Activated CD8-positive, alpha-beta memory T cell treated with anti-CD3 and anti-CD28 coated beads, Interleukin-2, amount 50 U/mL, for 4 hours (primary cell): ENCODE measurements at places on chromosomes 1 and 21.

DNA sequence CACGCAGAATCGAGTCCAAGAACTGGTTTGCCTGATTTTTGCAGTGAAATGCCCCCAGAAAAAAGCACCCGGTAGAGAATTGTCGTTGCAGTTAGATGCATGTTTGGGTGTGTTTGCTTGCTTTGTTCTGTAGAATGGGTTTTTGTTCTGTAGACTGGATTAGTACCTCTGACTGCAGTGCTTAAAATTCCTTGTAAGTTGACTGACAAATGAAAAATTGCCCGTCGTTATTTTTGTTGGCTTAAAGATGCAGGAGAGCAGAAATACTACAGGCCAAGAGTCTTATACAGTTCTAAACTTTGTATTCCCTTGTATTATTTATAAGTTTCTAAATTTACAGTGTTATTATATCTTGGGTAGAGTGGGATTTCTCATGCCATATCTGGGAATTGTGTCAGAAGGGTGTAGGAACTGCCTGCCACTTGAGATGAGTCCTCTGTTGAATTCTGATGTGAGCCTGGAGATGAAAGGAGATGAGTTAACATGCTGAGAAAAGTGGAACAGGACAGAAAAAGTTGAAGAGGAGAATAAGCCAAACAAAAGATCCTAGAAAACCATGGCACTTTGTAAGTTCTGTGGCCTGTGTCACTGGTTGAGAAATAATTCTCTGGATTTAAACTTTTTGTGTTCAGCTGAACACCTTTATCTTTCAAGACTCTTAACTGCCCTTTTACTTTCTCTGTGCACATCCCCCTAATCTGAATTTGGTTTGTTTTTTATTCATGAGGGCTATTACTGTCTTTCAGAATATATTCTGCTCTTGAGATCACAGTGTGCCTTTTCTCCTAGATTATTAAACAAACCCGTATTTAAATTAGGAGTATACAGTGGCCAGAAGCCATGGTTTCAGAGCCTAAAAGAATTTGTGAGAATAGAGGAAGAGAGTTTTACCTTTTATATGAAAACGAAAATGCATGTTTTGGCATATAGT, 1.4 kb downstream of the DESI2 start:
- DNase-seq = no peak

- no peak for DNase-seq
Measured at GRCh38 chr1:23889074-23889473, 21.0 kb upstream of the FUCA1 start.

- DNase-seq = no peak
Measured at GRCh38 chr1:861714-862113, 62.0 kb upstream of the SAMD11 start.

GRCh38 chr1:153333902-153334301, 14.7 kb downstream of the PGLYRP4 start:
- DNase-seq = no peak

DNA sequence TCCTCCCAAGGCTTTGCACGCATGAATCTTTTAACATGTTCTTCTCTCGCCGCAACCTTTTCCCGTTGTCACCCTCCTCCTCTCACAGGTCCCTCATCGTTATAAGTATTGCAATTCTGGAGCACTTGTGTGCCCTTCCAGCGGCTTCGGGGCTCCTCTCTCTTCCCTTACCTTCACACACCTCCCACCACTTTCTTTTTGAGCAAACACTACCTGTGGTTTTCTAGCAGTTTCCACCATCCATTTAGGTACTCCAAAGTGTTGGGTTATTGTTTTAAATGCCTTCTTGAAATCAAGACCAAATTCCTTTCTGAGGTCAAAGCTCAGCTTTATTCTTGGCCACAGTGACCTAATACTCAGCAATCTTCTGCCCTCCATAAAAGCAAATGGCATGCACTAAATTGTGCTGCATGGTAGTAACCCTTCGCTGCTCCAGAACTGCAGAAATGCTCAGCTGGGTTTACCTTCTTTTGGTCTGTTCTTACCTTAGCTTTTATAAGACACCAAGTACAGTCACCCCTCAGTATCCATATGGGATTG, 472.4 kb downstream of the SETD4 start:
- no peak for DNase-seq

DNA sequence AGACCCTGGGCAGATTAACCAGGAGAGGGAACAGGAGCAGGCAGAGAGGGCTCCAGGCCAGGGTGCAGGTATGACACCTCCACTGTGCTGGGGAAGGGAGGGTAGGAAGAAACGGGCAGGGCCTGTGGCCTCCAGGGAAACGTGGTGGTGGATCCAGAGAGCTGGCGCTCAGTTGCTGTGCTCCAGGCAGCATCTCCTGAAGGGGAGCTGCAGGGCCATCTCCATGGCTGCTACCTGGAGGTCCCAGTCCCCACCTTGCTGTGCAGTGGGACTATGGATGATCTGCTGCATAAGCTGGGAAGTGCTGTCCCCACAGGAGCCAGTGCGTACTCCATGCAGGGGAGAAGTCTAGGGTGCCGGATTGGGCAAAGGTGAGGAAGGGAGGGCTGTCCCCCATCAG, 125.9 kb upstream of the RUNX3 start:
- DNase-seq = no peak

DNA sequence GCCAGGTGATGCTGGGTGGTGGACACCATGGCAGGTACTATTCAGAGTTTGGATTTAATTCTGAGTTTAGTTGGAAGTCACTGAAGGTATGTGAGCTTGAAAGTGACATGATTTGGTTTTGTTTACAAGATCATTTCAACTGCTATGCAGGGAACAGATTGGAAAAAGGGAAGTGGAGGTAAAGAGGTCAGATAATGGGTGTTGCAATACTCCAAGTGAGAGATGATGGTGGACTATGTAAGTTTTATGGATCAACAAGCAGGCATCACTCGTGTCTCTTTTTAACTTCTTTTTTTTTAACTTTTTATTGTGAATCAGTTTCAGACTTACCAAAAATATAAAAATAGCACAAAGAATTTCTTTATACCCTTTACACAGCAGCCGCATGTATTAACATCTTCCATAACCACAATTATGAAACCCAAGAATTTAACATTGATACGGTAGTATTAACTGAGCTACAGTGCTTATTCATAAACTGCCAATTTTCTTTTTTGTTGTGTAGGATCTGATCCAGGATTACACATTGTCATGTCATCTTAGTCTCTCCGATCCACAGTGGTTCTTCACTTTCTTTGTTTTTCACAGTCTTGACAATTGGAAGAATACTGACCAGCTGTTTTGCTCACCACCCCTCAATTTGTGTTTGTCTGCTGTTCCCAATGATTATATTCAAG, 24.9 kb upstream of the NHLH2 start:
- no peak for DNase-seq
